ENCODE measurements at places on chromosomes 3 and 15.

DNA sequence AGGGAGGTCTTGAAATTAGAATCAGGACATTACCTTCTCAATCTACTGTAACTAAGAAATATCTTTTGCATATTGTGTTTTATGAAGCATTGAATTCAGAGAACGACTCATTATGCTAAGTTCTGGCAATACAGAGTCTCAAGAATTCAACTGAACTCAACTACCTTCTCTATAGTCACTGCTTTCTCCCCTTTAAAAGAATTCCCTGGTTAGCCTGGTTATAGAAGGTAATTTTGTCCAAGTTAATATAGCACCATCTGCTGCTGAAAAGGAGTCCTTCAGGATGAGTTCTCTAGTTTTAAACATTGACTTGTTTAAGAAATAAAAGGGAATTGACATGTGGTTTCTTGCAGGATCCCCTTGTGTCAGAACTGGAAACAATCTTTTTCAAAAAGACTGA, 60.2 kb downstream of the IL16 start:
- DNase-seq, result no peak

GRCh38 chr3:187227658-187228258, 30.5 kb downstream of the RTP1 start:
- DNase-seq, result no peak

DNA sequence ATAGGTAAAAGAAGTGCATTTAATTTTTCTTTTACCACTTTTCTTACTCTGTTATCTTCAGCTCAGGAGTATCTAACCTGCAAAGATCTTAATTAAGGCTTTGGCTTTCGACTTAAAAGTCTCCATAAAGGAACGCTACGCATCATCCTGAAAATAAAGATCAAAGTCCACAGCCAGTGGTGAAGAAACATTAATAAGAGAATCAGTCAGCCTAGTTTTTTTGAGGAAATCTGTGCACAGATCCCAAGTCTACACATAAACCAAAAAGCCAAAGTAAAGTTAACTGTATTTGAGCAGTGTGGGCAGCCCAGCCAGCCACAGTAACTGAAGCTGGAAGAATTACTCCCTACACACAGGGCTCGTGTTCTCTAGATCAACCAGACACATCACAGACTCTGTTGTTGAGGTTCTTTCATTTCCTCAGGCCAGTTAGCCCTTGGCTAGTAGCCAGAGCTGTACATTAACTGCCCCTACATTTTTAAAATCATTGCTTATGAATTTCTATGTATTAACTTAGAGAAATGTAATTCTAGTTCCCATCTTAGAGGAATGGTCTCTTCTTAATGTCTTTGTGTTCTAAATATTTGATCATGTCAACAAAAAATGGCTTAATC, 6.9 kb downstream of the LRRC2 start:
- no peak for DNase-seq

DNA sequence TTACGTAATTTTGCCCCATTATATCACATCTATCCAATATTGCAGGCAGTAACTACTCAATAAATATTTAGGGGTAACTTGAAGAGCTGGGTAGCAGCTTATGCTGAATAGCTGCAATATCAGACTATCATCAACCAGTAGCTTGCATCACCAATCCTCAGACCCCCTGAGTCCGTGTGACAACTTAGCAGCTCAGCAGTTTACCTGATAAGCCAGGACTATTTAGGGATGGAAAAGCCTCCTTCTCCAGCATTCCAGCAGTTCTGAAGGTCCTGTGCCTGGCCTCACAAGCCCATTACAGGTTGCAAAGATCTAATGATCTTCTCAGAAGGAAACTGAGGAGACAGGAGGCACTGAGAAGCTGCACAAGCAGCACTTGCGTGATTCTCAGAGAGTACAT, 32.9 kb downstream of the RORA start:
- DNase-seq, result no peak

DNA sequence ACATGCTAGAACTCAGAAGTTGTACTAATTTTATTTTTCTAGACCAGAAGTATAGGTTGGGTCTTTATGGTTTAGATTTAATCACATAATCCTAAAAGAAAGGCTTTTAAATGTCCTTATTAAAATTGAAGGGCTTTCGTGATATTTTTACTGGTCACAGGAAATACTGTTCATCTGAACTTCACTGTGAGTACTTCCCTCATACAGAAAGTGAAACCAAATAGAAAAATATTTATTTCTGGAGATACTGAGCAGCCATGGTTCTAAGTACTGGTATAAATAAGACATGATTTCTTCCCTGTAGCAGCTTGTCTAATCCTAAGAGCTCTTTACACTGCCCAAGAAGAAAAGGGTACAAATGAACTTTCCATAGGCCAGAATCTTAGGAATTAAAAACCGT, 2.0 kb downstream of the SNRK start:
- DNase-seq, result no peak

DNA sequence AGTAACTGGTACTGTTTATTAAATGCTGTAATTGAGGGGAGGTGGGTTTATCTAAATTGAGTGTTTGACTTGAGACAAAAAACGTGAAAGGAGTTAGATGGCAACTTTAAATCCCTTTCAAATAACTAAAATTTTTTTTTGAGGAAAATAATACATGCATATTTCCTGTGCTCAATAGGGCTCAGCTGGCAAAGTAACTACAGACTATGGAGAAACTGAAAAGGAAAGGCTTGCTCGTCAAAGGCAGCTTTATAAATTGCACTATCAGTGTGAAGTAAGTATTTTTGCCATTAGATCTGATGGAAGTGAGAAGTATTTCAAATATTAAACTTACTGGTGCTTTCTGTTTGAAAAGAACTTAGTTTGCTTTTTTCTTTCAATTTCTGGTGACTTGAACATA, 72.2 kb downstream of the DZIP3 start:
- no peak for DNase-seq

DNA sequence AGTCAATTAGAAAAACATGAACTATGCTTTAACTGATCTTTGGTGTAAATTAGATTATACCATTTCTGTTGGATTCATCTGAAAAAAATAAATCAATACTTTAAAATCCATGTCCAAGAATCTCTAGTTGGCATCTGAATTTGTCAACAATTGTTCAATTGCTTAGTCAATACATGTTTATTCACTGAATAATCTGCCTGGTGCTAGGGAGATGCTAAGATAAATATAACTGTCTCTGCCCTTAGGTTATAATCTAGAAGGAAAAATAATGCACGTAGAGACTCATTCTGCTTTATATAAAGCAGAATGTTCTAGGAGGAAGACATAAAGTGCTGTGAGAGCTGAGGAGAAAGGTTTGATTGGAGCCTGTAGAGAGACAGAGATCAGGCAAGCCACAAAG, 537.2 kb upstream of the IL12A start:
- DNase-seq, result no peak

DNA sequence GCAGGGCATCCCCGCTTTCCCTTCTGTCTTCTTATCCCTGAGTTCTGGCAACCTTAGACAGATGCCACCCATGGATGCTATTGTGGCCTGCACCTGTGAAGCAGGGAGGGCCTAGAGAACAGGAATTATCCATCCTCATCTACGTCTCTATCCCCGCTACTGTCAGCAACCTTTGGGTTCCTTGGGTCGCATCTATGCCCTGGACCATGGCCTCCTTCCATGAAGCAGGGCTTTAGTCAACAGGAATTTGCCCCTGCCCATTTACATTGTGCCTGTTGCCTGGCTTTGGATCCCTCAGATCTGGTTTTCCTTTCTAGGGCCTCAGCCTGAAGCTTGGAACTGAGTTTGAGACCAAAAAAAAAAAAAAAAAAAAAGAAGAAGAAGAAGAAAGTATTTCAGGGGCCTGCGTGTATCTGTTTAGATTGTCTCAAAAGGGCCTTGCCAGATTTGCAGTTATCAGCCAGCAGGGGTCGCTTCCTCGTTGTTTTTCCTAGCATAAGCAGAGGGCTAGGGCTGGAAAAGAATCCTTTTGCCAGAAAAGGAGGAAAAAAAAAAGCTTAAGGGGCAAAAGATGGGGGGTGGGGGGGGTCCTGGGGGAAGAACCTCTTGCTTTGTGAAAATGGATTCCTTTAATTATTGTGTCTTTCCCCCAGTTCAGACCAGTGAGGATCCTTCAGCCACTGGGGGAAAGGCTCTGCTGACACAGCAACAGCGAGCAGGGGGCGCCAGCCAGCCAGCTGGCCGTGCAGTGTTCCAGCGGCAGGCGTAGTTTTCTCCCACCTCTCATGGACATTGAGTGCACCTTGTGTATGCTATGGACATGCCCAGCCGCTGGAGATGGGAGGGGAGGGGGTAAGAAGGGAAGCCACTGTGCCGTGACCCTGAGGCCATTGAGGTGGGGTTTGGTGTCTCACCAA, 65.7 kb upstream of the ALDH1L1 start:
- DNase-seq, result no peak

DNA sequence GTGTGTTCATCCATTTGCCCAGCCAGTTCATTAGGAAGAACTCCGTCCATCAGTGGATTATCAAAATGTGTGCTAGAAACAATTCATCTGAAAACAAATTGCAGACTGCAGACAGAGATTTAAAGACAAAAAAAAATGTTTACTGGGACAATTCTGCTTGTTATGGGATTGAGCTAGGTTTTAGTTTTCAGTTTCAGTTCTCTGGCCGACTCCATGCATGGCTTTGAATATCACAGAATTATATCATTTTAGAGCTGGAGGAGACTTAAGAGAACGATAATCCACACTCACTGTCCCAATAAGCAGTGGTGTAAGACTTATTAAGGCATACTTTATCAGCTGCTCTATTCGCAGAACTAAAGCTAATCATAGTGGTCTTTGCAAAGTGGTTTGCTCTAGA, 51.1 kb downstream of the TFG start:
- no peak for DNase-seq

GRCh38 chr15:48388910-48389309, 57.7 kb downstream of the DUT start:
- DNase-seq, result no peak

DNA sequence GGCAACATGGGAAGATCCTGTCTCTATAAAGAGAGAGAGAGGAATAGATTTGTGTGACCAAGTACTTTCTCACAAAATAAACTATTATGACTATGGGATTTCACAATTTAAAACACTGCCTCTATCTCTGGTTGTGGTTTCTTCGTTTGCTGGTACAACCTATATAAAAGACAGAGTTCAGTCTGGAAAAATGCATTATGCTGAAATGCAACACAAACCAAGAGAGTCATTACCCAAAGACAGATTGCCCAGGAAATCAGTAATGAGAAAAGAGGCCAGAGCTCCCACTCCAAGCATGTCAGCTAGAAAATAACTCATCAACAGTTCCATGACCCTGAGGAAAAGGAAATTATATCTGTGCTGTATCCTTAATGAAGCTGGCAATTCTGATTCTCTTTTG, 23.2 kb downstream of the GPR176 start:
- no peak for DNase-seq

GRCh38 chr3:58041182-58041825, 33.1 kb downstream of the FLNB start:
- no peak for DNase-seq

DNA sequence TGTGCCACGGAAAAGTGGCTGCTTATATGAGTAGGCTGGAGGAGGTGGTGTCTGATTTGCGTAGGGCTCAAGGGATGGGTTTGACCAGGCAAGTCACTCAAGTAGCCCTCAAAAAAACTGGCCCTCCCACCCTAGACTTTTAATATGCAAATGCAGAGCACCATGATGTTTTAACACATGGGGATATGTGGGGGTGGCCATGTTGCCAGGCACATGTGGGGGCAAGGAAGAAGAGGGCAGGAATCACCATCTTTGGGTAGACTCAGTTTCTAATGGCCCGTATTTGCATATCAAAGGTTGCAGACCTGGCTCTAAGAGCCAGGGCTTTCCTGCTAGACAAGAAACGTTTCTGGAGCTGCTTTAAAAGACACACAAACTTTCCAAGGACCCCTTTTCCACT, 307.2 kb upstream of the NDN start:
- no peak for DNase-seq

- DNase-seq, result no peak
Observed at GRCh38 chr15:63274427-63274826, 3.0 kb upstream of the APH1B start.

DNA sequence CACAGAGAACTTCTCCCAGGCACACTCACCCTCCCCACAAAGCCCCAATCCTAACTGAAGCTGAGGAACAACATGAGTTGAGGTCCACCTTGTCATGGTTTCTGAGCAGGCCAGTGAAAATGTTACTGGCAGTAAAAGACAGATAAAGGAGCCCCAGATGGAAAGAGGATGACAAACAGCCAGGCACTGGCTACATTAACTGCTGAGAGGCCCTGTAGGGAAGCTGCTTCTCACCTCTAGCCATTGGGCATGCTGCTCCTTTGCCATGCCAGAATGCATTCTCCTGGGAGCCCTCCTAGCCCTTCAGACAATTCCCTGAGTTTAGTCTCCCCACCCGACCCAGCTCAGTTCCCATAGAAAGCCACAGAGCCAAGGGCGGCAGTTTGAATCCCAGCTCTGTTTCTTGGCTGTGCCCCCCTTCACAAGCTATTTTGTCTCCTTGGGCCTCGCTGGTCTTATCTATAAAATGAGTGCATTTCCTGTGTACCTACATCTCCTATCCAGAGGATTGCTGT, 60.5 kb downstream of the LMCD1 start:
- DNase-seq, result no peak

- DNase-seq, result no peak
Observed at GRCh38 chr3:87309601-87310000, 33.2 kb upstream of the POU1F1 start.

All from stimulated activated CD4-positive, alpha-beta T cell treated with anti-CD3 and anti-CD28 coated beads, TNF-alpha, amount 100 ng/mL, for 48 hours (primary cell).